ENCODE measurements at places on chromosomes 12 and 14.

DNA sequence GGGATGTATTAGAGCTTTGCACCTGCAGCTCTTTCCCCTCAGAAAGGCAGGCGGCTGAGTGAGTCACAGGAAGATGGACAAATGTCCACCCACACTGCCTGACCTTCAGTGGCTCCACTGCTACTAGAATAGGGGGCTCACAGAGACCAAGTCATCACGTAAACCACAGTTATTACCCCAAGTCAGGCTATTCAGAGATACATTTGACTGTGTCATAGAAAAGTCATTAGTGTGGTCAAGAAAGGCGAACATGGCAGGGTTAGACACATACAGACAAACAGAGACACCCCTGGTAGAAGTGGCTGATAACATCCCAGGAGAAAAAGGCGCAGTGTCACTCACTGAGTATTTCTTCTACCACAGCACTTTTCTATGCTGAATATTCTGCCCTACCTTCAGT is 36.0 kb downstream of the GCH1 start:
- DNase-seq, result peak; percentile 20

DNA sequence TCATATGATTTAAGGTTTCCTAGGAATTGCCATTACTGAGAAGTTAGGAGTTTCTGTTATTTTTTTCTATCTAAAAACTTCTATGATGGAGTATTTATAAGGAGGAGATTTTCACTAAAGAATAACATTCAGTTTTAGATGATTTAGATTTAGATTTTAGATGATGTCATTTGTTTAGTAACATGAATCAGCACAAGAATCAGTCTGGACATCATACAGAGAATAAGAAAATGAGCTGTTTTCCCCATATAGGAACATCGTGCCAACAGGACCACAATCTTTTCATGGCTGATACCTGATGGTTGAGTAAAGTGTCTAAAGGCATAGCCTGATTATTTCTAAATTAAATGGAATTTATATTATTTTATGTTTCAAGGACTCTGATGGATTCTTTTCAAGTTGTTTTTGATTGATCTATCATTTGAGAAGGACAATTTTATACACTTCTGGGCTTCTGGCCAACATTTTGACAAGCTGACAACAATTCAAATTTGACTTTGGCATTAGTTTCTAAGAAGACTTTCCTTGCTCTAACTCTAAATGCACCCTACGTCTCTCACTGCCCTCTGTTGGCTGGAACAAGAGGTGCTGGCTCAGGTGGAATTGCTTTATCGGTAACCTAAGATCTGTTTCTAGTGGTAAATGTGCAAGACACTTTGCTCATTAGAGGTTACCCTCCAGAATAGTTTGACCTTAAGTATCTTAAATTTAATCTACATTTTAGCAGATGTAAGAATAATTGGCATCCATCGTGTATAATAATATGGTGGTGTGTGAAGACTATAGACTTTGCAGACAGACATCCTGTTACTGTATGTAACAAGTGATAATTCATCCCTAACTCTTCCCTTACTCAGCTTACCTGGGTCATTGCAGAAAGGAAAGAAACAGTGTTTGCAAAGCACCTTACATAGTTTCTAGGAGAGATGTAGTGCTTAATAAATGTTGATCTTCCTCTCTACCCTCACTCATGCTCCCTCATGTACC is 42.8 kb upstream of the CPSF6 start:
- peak; percentile 21 for DNase-seq

GRCh38 chr14:58737511-58737910 is 99.7 kb downstream of the DACT1 start:
- DNase-seq, result no peak

DNA sequence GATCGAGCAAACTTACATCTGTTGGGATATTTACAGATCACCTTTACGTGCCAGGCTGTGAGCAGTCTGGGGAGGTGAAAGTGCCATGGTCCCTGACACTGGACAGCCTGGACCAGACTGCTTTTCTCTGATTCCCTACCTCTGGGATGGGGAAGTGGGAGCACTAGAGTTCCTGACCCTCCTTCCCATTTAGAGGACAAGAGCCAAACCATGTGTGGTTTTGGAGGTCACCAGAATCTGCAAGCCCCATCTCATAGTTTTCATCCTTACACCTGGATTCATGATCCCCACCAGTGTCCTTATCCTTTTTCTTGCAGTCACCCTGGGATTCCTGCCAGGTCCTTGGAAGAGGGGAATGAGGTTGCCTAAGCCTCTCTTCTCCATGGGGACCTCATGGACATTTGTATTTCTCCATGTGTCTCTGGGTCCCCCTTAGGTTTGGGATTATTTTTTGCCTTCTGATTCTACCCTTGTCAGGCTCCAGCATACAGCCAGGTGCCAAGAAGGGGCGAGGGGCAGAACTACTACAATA is 1.5 kb upstream of the WNT10B start:
- DNase-seq, result no peak

DNA sequence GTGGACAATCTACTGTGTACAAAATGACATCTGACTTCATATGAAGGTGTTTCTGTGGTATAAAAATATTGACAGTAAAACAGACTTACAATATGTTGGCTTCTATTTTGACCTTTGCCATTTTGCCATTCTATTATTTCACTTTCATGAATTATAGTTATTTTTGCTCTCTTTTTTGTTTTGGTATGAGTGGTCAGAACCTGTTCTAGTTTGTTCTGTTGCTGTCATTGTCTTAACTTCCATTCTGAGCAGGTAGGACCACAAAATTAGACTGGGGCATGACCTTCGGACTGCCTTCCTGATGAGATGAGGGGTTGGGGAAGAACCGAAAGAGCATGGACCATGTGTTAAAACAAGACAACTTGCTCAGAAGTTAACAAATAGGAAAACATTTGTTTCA is 36.5 kb upstream of the IFNG-AS1 start:
- DNase-seq, result no peak

DNA sequence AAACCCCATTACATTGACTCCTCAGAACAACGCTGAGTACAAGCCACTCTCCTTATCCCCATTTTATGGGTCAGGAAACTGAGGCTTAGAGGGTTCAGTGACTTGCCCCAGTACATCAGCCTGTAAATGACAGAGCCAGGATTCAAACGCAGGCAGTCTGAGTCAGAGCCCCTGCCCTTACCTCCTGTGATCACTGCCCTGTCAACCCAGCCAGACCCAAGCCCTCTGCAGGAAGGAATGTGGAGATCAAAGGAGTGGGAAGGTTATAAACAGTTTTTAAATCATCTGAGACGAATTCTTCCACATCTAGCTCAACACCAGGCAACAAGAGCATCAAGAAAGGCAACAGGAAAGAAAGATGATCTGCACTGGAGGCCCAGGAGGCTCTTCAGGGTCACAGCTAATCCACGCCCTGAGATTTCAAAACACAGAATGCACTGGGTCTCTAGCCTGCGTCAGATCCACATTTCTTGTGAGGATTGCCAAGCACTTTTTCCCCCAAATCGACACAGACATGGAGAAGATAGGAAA is 38.5 kb downstream of the SPTB start:
- DNase-seq, result peak; percentile 84
